ENCODE measurements at places on chromosomes 4 and X.

DNA sequence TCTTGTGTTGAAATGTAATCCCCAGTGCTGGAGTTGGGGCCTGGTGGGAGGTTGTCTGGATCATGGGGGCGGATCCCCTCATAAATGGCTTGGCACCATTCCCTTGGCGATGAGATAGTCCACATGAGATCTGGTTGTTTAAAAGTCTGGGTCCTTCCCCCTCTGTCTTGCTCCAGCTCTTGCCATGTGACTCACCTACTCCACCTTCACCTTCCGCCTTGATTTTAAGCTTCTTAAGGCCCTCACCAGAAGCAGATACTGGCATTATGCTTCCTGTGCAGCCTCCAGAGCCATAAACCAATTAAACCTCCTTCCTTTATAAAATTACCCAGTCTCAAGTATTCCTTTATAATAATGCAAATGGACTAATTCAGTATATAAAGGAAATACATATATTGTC, 111.5 kb downstream of the NR3C2 start:
- no peak for DNase-seq

DNA sequence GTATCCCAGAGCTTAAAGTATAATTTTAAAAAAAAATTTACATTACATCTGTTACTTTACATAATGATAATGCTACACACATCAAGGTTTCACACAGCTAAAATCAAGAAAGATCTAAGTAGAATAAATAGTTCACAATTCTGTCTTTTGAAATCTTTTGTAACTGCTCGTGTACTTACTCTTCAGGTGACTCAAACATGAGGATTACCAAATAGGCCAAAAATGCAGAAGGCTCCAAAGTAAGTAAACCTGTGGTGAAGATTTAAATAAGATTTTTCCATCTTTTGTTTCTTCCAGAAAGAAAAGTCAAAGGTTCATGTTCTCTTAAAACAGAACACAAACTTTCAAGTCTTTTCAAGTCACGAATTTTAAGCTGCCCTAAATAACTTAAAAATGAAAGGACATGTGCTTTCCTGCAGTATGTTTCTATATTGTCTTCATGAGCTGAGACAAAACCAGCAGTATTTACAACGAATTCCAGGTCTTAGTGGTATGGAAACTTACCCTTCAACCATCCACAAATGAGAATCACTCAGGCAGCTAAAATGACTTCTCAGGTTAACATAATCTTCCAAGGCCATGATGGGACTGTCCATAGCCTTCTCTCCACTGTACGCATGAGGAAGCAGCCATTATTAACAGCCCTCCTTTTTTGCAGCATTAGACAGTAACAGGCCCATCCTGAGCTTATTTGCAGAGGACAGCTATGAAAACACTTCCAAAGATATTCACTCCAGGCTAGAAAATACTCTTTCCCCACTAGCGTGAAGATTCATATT, 172.8 kb upstream of the EDNRA start:
- DNase-seq: no peak

- DNase-seq: no peak
Observed at GRCh38 chr4:185343726-185344581, 51.8 kb downstream of the LRP2BP start.

GRCh38 chr4:56118055-56118454, 169.3 kb downstream of the CEP135 start:
- no peak for DNase-seq

GRCh38 chr4:7171191-7171900, 21.0 kb upstream of the SORCS2 start:
- no peak for DNase-seq

Measured in NCI-H1694 treated with DMSO at 0.1 percent for 48 hours (cell line).